ENCODE measurements at places on chromosomes 7 and 10. TPM values are rescaled to one million over a fixed set of nuclear protein-coding genes. Genes with fewer than 3 reads are reported as not detected.

The HABP2 gene
- total RNA-seq = 0.20 TPM

The HYAL4 gene
- total RNA-seq = not detected

The HOXA9 gene
- 91.0 TPM for total RNA-seq

The MTERF1 gene
- total RNA-seq = 13.1 TPM

The MSS51 gene
- total RNA-seq = 1.7 TPM

The MYO1G gene
- 0.74 TPM for total RNA-seq

The GATA3 gene
- total RNA-seq = 2.7 TPM

The CHPF2 gene
- total RNA-seq = 19.5 TPM

DNA sequence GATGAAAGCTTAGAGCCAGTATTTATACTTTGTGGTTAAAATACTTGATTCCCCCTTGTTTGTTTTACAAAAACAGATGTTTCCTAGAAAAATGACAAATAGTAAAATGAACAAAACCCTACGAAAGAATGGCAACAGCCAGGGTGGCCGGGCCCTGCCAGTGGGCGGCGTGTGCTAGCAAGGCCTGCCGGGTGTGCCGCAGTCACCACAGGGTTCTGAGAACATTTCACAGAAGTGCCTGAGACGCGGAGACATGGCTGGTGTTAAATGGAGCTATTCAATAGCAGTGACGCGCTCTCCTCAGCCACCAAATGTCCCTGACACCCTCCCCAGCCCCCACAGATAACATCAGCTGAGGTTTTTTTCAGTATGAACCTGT is 14.5 kb downstream of the GPR146 start:
- DNase-seq = no peak

DNA sequence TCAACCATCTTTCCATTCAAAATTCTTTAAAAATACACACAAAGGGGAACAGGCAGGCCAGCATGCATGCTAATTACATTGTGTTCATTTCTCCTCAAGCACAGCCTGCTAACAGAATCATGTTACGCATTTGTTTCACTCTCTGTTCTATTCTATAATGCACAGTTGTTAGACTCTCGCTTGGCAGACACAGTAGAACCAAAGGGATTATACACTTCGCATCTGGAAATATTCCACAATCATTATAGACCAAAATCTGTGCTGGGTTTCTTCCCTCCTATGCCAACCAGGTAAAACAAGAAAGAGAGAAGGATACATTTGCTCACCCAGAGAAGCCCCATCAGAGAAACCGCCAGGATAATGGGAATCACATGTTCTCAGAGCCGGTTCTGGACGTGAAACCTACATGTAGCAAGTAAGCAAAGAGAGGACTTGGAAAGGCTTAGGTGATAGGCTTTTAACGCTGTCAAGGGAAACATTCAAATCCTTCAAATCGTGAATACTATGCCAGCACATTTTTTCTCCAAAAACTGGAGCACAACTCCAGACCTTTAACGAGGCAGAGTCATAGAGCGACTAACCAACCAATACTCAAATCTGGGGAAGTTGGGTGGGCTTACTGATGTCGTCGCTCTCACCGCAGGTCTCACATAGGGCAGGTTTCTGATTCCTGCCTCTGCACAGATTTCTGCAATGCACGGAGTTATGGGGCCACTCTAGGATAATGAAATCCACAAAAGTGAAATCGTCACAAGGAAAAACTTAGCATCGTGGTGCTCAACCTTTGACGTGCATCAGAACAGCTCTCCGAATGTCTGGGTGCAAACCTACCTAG is 380.5 kb upstream of the AUTS2 start:
- no peak for DNase-seq

DNA sequence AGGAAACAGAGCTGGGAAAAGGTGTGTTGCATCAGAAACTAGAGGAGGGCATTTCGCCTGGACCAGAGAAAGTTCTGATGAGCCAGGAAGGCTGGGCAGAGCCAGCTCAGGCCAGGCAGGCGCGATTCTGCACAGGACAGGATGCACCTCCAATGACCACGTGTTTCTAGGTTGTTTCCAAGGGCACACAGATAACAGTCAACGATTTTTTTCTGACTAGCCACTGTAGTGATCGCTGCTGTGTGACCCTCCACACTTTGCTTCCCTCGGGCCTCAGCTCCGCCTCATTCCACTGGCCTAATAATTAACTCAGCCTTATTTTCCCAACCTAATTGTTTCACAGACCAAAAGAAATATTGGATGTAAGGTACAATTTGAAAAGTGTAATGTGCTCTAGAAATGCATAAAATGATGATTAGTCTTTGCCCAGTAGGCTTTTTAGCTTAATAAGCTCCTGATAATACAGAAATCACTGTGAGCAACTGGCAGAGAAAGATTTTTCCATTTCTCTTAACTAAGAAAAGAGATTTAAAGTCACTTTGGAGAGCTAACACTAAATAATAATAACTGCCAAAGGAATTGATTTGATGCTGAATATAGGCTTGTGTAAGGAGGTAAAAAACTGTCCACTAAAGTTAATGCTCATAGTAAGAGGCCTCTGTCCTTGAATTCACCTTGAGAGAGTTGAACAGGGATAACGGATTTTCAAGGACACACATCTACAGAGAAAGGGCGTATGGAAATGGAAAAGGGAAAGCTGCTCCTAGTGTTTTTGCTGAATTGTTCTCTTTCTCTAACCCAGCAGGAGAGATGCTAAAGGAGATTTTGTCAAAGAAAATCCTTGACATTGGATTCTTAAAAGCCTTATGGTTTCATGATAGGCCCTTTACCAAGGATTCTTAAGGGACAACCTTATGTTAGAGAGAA is 291.0 kb upstream of the C7orf33 start:
- DNase-seq = no peak

- DNase-seq = no peak
These were observed 542.7 kb downstream of the TNS3 start for GRCh38 chr7:47039089-47039648.

- DNase-seq = no peak
These were observed 160.4 kb downstream of the RPS24 start for GRCh38 chr10:78194050-78194449.

DNA sequence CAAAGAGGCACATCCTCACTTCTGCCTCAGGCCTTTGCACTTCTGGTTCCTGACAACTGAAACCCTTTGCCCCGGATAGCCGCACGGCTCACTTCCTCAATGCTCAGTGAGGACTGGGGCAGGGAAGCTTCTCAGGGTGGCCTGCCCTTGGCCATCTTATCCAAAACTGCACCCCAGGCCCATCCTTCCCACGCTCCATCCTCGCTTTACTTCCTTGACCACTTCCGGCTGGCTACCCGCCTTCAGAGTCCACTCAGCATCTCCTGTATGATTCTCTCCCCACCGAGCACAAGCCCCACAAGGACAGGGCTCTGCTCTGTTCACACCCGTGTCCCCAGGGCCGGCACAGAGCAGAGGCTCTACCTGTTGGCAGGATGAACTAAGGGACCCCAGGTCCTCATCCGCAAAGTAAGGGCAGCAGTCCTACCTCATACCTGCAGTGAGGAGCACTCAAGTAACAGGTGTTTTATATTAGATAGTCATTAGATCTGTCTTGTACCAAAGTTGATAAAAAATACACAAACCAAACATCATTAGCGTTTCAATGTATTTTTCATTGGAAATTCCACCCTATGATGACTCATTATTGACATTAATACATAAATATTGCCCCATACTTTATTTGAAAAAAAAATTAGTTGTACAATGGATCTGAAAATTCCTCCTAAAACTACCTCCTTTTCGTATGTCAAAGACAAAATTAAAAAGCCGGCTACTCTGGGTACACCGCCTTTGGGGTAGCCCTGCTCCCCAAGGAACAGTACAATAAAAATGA is 35.0 kb downstream of the GNA12 start:
- DNase-seq = no peak

GRCh38 chr10:33157103-33157502 is 177.4 kb downstream of the NRP1 start:
- DNase-seq = no peak

GRCh38 chr7:131540491-131541162 is 15.8 kb downstream of the PODXL start:
- DNase-seq = no peak

GRCh38 chr10:12387561-12388210 is 38.3 kb downstream of the CAMK1D start:
- no peak for DNase-seq

DNA sequence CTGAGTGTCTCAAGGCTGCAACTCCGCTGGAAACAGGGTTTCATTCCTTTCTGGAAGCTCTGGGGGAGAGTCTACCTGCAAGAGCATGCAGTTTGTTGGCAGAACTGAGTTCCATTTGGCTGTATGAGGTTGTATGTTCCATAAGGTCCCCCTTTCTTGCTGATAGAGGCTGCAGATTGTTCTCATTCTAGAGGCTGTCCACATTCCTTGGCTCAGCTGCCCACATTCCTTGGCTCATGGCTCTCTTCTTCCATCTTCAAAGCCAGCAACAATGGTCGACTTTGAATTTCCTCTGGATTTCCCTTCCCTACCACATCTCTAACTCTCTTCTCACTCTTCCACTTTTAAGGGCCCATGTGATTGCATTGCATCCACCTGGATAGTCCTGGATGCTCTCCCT is 147.3 kb upstream of the CDCA7L start:
- no peak for DNase-seq

GRCh38 chr7:155698633-155699032 is 54.2 kb downstream of the RBM33 start:
- no peak for DNase-seq

DNA sequence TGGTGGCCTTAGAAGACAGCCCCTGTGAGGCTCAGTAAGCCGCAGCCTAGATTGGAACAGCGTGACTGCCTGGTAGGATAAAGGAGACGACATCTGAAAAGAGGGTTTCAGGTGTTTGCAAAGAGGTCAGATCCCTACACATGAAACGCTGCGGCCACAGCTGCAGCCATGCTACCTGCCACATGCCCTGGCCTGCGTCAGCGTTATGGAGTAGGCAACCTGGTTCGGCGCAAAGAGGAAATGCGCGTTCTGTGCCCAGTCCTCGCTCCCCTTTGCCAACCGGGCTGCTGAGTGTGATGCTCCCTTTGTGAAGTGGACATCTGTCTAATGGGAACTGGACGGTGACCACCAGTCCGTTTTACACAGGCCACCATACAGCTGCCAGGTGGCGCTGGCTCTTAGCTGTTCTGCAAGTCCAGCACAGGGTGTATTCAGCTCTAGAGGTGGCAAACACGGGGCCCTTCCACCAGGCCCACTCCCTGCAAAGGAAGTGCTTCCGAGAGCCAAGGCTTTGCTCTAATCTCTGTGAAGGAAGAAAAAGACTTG is 160.3 kb downstream of the CELF2 start:
- no peak for DNase-seq

DNA sequence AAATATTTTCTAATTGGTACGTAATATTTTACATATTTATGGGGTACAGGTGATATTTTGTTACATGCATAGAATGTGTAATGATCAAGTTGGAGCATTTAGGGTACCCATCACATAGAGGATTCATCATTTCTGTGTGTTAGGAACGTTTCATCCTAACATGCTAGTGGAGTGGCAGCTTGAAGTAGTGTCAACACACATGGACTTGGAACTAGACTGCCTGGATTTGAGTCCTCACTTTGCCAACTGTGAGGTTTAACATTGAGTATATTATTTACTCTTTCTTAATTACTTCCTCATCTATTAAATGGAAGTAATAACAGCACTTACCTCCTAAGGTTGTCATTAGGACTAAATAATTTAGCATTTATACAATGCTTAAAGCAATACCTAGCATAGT is 241.9 kb downstream of the PLXDC2 start:
- no peak for DNase-seq

DNA sequence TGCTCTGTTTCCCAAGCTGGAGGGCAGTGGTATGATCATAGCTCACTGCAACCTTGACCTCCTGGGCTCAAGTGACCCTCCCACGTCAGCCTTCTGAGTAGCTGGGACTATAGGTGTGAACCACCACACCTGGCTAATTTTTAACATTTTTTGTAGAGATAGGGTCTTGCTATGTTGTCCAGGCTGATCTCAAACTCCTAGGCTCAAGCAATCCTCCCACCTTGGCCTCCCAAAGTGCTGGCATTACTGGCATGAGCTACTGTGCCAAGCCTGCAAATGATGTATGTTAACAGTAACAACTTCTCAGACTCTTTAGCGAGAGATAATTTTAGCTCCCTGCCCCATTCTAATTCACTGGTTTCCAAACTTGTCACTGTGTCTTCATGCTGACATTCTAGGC is 27.7 kb upstream of the SEPHS1 start:
- no peak for DNase-seq

DNA sequence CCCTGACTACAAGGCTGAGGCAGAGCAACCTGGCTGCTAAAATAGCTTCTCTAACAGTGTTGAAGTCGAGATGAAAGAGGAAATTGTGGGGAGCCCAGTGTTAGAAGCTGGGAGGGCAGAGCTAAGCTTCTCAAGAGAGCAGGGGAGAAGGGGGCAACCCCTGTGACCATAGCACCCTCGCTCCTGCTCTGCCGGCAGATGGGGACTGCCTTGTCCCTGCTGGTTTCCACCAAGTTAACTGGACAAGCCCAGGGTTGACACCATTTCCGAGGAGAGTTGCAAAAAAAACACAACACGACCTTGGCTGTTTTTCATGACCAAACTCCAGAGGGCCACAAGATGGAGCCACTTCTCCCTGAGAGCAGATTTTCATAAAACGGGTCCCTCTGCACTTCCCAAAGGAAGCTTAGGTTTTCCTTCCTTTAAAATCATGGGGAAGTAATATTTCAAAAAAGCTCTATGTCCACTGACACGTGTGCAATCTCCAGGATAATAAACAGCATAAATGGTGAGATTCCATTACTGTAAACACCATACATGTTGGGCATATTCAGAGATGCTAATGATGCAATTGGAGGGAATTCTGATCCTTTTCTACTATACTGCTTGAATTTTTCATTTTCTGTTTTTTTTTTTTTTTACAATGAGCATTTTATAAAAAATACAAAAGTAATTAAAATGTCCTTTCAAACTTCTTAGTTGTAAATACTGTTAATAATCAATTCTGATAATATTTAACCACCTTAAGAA is 140.4 kb downstream of the PIP4K2A start:
- peak; percentile 32 for DNase-seq

Data from HCT116 (cell line).